ENCODE measurements at places on chromosomes 4 and X. TPM values are rescaled to one million over a fixed set of nuclear protein-coding genes. Genes with fewer than 3 reads are reported as not detected.

The TENM3 gene
- total RNA-seq = 67.0 TPM

The POU4F2 gene
- total RNA-seq = not detected

The SOWAHB gene
- total RNA-seq = 0.65 TPM

The TCEAL7 gene
- 12.9 TPM for total RNA-seq

The CTAG1A gene
- total RNA-seq = not detected

The TMSB15A gene
- 84.1 TPM for total RNA-seq

All from H1 (cell line).